Testis (tissue), 5 donors: ENCODE measurements at places on chromosomes 4 and X. TPM values are rescaled to one million over a fixed set of nuclear protein-coding genes. Genes with fewer than 3 reads are reported as not detected.

The TEC gene
- 3.5 TPM for polyA plus RNA-seq

The CDX4 gene
- polyA plus RNA-seq, result 0.21 TPM

The GLRA2 gene
- polyA plus RNA-seq, result not detected

The ZBTB49 gene
- polyA plus RNA-seq, result 10.2 TPM

The COL4A6 gene
- polyA plus RNA-seq, result 4.9 TPM

The GPRASP1 gene
- 9.7 TPM for polyA plus RNA-seq

The STOX2 gene
- 5.8 TPM for polyA plus RNA-seq
